NCI-H510A treated with DMSO at 0.1 percent for 48 hours (cell line): ENCODE measurements at places on chromosomes 2 and 18.
A peak's percentile ranks its signal among the peaks of the same experiment; 100 is the strongest.

DNA sequence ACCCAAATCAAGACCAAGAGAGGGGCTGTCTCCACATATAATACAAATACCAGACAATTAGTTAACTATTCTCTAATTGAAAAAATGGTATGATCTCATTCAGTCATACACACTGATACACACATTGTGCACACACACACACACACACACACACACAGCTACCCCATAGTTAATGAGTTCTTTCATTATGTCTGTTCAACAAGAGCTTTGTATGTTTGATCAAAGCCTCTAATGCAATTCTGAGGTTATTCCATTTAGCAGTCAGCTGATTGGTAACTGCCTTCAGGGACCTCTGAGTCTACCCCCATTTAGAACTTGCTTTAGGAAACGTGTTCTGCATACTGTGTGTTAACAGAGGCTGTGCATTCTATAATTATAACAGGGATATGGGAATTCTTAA is 741.4 kb upstream of the LRRTM4 start:
- DNase-seq, result no peak

GRCh38 chr2:73894475-73894850 is 1.7 kb downstream of the ACTG2 start:
- DNase-seq, result no peak

GRCh38 chr2:216491793-216492596 is 6.6 kb upstream of the RPL37A start:
- peak; percentile 63 for DNase-seq

DNA sequence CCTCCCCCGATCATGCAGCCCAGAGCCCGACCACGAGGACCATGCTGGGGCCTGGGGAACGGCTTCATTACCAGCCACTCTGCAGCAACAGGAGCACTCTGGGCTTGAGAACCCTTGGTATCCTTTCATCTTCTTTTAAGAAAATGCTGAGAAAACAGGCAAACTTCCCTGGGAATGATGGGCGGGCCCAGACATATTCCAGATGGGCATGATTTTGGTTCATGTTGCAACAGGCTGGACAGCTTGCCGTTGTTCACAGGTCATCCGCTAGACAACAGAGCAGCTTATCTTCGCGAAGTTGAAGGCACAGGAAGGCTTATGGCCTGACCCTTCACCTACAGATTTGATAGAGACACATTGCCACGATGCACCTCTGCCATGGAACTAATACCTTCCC is 121.0 kb downstream of the KLHL29 start:
- no peak for DNase-seq

DNA sequence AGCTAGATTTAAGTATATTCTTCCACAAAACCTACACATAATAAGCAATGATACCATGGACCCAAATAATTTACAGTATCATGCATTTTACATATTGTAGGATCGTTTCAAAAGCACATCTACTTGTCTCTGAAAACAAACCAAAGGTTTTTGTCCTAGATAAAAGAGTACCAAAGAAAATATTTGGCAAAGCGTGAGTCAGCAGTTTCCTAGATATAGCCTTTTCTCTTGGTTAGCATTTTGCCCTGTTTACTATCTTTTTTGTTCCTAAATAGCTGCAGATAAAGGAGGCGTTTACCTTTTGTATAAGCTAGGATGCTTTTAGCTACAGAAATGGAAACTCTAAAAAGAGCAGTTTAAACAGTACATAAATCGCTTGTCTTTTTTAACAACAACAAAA is 305.8 kb upstream of the GULP1 start:
- DNase-seq, result no peak

- DNase-seq, result peak; percentile 5
Observed at GRCh38 chr2:25257931-25258846, 83.5 kb downstream of the DNMT3A start.

DNA sequence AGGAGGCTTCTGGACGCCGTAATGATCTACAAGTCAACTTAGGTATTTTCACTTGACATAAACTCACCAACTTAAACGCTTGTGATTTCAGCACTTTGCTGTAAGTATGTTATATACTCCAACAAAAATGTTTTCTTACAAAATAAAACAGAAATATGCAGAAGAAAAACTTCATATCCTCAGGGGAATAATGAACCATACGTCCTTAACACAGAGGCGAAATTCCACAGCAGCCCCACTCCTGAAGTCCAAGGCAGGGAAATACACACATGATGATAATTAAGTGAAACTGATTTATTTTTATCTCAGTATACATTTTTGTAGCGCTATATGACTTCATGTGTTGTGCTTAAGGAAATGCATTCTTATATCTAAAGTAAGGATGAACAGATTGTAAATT is 335.4 kb upstream of the VWC2L start:
- no peak for DNase-seq

GRCh38 chr2:19356545-19357401 is 1.6 kb downstream of the OSR1 start:
- DNase-seq, result no peak

GRCh38 chr2:233453111-233453915 is 99.0 kb downstream of the DGKD start:
- DNase-seq, result no peak

GRCh38 chr2:85628658-85629057 is 12.7 kb downstream of the USP39 start:
- no peak for DNase-seq

- no peak for DNase-seq
Observed at GRCh38 chr2:120807751-120808150, 72.1 kb downstream of the GLI2 start.

- DNase-seq, result no peak
Observed at GRCh38 chr2:31226266-31226665, 7.7 kb upstream of the EHD3 start.

DNA sequence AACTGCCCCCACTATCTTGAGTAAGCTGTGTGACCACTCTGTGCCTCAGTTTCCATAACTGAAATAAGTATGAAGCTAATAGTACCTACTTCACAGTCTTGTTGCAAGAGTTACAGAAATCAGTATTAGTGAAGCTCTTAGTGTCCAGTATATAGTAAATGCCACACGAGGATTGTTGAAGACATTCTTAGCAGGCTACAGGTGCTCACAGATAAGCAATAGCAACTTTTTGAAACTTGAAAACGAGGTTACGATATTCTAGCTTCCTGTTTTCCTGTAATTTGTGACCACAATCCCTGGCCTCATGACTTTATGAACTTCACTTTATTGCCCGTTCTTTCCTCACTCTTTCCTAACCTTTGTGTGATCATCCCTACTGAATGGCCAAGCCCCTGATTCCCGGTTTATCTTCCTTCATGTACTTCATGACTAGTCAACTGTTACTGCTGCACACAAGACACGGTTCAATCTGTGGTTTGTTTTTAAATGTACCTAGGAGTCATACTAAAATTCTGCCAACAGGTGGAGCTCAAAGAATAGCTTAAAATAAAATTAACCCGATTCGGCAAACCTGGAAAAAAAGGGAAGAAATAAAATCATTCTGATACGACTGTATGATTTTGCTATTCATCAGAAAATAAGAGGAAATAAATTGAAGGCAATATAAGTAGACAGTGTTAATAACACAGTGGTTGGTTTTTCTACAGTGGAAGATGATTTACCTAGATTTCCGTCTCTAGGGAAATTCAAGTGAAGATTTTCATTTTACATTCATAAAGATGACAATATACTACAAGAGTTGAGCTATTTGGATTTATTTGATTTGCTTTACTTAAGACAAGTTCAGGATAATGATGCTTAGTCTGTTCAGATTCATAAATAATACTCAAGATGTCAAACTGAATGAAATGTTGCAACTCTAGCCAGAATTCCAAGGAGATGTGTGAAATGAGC is 38.1 kb upstream of the STAT1 start:
- peak; percentile 44 for DNase-seq

DNA sequence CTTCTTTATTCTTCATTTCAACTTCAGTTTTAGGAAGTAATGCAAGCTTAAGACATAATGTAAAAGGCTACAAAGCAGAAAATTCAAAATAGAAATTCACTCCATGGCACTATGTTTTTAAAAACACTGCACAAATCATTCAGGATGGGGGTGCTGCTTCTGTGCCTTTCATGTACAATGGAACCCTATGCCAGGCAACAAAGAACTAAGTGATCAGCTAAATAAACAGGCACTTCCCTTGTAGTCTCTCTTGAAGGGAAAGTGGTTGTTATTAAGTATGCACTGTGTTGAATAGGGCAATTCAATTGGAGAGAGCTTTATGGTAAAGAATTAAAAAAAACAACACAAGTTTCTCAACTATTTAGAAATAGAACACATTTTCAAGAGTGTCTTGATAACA is 10.9 kb upstream of the ERBB4 start:
- DNase-seq, result peak; percentile 70

- DNase-seq, result no peak
Observed at GRCh38 chr18:49013291-49013691, 62.5 kb upstream of the SMAD7 start.

GRCh38 chr2:217387776-217388387 is 528.0 kb upstream of the TNP1 start:
- DNase-seq, result no peak

GRCh38 chr18:51621113-51621863 is 423.8 kb upstream of the MEX3C start:
- peak; percentile 91 for DNase-seq

DNA sequence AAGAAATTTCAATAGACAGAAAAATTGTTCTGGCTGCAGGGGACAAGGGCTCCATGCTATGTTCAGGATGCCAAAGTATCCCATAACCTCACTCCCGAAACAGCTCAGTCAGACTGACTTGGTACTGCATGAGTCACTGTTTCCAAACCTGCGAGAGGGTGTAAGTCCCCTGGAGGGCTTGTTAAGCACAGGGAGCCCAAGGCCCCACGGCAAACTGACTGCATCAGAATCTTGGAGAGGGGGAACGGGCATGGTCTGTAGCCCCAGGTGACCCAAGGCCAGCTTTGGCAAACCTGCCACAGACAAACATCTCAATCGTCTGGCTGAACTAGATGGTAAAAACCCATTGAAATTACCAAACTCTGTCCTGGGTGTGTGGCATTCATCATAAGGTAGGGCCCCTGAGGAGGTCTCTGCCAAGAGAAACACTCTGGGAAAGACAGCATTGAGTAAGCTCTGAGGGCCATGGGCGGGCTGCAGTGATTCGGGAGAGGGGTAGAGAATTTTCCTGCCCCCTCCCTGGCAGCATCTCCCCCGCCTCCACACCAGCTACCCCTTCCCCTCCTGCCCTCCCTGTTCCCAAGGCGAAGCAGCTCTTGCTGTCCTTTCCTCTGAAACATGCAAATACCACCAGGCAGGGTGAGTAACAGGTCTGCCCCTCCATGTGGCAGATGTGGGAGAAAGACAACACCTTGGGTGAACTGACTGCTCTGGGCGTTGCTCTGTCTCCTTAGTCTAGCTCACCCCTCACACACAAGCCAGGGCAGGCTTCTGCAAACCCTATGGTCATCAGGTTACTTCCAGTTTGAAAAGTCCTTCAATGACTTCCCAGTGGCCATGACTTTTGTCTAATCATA is 274.7 kb upstream of the SIX2 start:
- no peak for DNase-seq

GRCh38 chr2:27249159-27249890 is 13.5 kb downstream of the SLC30A3 start:
- no peak for DNase-seq

DNA sequence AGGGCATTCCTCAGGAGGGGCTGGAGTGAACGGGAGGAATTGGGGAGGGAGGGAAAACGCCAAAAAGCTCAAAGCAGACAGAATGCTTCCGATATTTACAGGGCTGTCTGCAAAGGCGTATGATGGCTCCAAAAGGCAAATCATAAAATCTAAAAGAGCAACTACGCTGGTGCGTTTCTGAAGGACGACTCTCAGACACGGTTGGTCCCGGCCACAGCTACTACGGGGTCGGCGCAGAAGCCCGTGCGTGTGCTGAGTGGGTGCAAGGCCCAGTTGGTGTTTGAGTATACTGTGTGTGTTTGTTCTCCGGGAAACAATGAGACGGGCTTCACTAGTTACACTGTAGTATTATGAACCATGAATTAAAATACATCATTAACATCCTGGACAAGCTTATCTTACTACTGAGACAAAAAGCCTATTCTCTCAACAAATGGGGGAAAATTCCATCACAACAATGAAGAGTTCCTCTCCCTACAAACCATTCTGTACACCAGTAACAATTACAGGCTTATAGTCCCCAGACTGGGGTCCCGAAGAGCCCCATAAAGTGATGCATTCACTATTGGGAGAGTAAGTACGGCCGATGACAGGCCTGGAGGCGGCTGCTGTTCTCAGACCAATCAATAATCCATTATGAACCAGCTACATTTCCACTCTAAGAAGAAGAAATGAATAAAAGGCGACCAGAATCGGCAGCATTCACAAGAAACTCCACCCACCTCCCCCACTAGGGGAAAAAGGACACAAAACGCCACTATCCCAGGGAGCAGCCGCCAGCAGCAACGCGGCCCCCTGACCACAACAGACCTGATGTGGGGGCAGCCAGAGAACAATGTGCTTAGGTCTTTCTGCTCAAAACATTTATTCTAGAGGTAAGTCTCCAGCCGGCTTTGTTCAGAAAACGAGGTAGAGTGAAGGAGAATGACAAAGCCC is 43.4 kb downstream of the ZNF516 start:
- DNase-seq, result peak; percentile 60

- DNase-seq, result no peak
Observed at GRCh38 chr2:182018218-182018617, 32.6 kb downstream of the PPP1R1C start.

DNA sequence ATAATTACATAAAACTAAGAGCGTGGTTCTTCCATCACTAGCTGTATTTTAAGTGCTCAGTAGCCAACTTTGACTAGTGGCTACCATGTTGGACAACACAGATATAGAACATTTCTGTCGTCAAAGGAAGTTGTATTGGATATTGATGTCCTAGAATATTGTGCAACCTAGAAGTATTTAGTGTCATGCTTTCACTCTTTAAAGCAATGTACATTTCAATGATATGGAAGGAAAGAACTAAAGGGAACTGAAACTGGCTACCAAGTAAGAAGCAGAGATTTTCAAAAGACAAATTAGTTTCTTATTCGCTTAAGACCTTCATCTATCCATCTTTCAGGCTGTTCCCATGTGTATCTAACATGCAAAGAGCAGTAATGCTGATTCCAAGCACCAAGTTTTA is 85.4 kb upstream of the EML6 start:
- DNase-seq, result no peak

DNA sequence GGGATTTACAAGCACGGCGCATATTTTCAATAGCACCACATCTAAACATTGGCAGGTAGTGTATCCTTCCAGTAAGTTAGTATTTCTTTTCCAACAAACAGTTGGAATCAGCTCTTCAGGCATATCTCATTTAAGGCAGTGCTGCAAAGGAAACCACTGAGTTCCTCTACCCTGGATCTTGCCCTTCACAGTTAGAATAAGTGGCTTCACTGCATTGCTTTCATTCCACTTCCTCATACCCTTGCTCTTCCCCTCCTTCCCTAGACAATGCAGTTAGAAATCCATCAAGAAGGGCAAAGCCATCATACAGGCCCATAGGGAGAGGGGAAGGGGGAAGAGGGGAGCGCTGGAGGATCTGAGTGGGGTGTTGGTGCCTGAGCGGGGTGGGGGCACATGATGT is 173.7 kb downstream of the FBXO15 start:
- no peak for DNase-seq

- DNase-seq, result no peak
Observed at GRCh38 chr2:182324665-182325064, 102.2 kb downstream of the PDE1A start.
